ENCODE measurements at places on chromosomes 16 and 17.

DNA sequence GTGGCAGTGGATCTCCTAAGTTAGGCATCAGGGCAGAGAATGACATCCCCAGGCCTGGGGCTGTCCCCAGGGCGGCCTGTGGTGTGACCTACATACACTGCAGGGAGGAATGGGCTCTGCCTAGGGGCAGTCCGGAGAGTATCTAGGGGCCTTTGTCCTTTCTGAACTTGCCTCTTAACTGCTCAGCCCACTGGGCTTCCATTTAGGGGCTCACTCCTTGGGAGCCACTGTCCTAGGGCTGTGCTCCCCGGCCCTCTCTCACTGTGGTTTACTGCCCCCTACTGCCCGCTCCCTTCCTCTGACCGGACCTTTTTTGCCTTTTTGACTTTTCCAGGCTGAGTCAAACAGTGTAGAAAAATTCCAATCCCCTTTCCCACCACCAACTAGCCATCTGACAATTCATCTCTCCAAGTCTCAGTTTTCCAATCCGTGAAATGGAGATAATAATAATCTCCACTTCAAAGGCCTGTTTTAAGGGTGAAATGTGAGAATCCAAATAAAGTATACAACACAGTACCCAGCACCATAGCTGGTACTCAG is 66.8 kb downstream of the DNAH3 start:
- peak; percentile 81 for DNase-seq

DNA sequence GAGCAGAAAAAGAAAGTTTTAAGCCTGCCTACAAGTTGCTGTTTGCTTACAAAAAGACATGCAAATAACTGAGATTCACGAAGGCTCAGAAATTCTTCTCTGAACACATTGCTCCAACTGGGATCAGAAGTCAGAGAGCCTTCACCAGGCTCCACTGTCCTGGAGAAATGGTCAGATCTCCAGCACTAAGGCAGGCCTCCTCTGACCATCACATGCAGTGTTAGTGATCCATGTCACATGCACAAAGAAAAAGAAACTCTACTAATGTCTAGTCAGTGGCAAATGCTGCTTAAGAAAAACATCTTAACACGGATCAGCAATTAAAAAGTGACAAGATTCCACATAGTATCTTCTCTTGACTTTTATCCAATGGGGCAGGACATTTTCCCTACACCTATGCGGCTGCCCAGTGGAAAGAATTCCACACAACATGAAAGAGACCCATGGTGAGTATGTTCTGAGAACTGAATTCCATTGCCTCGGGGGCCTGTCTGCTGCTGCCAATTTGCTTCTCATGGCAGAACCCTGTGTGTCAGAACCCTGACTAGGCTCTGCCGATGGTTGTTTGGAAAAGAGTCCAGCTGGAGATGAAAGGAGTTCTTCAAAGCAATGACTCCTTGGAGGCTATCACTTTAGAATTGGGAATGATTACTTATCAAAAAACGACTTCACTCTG is 96.6 kb downstream of the HIC1 start:
- no peak for DNase-seq

DNA sequence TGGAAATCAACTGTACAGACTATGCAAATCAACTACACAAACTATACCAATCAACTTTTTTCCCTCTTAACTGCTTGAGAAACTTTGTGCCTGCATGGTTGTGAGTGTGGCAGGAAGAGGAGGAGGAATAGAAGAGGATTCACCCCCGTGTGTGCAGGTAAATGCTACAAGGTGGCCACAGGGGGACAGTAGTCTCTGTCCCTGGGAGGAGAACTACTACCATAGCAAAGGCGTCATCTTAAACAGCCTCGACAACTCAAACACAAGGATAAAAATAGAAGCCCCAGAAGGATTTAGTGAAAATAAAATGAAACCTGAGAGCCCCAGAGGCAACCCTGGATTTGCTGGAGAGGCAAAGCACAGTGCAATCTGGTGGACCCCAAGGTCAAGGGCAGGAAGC is 199.5 kb upstream of the DYNLRB2 start:
- peak; percentile 43 for DNase-seq

- peak; percentile 94 for DNase-seq
Measured at GRCh38 chr17:39235555-39236449, 10.1 kb upstream of the STAC2 start.

DNA sequence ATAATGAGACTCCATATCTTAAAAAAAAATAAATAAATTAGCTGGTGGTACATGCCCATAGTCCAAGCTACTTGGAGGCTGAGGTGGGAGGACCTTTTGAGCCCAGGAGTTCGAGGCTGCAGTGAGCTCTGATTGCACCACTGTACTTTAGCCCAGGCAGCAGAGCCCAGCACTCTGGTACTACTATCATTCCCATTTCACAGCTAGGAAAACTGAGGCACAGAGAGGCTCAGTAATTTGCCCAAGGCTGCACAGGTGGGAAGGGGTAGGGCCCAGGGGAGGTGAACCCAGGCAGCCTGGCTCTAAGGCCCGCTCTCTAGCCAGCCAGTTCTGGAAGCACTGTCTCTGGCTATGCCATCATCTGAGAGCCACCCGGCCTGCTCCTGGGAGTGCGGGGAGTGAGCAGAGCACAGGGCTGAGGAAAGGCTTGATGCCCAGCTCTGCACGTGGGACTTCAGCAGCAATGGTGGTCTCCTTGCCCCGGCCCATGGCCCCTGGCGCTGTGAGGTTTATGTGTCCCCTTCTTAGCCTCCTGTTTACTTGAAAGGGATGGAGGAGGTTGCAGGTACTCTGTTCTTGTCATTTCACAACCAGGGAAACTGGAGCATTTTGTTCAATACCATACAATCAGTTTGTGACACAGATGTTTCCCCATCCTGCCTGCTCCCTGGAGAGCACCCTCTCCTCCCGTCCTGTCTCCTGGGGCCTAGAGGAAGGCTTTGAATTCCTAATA is 222.3 kb downstream of the KATNIP start:
- DNase-seq = no peak

DNA sequence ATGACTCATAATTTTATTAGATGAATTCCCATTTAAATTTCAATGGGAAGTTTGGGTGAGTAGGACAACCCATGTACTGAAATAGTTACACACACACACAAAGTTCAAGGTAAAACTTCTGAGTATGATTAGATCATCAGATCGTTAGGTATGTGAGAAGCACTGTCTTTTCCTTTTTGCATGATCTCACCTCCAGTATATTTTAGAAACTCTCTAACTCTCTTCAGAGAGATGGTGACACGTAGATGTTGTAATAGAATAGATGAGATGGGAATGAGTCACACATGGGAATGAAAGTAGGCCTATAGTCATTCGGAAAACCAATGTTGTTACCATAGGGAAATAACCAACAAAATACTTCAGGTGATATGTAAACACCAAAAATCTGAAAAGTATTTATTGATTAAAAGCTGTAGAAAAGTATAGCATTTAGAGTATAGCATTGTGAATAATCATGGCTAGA is 22.2 kb downstream of the KRT23 start:
- no peak for DNase-seq

- DNase-seq = no peak
Measured at GRCh38 chr17:10033959-10034358, 128.9 kb upstream of the RCVRN start.

GRCh38 chr16:66088681-66089080 is 277.8 kb upstream of the CDH5 start:
- DNase-seq = no peak

DNA sequence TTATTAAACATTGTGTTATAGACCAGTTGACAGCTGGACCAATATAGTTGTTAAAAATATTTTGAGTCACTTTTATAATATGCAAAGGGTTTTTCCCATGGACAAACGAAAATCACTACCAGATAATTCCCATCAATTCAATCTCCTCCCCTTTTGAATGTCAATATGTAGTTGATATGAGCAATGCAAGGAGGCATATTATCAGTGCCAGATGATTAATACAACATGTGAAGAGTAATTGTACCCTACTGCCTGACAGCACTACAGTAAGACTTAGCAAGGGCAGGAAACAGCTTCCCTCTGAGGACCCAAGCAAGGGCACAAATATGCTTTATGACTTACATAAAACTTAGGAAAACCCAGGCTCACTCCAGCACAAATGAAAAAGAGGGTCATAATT is 17.3 kb downstream of the KANSL1 start:
- DNase-seq = no peak

- DNase-seq = no peak
Measured at GRCh38 chr16:58280146-58280845, 14.5 kb downstream of the PRSS54 start.

DNA sequence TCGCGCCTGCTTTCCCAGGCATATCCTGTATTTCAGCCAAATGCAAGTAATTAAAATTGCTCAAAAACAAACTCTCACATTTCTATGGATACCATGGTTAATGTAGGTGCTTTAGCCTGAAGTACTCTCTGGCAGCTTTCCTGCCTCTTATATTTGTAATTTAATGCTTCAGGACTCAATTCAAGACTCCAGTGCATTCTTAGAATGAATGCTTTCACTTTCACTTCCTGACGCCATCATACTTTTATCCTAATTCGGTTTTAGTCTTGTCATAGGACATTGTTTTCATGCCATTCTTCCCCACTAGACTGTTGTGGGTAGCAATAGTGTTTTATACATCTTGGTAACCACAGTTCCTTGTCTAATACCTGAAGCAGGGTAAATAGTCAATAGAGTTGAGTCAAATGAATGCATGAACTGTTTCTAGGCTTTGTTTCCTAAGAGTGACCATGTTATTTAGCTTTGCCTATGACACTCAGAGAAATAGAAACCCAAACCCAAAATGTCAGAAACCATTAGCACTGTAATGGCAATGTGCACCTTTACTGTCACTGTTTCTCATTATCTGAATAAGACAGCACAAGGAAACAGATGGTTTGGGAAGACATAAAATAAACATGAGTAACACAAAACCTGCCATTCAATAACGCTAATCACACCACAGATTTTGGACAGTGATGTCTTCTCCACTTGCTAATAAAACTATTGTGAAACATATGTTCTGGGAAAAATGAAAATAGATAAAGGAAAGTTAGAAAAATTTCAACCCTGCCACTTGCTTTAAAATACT is 705.5 kb downstream of the CDH11 start:
- DNase-seq = no peak

DNA sequence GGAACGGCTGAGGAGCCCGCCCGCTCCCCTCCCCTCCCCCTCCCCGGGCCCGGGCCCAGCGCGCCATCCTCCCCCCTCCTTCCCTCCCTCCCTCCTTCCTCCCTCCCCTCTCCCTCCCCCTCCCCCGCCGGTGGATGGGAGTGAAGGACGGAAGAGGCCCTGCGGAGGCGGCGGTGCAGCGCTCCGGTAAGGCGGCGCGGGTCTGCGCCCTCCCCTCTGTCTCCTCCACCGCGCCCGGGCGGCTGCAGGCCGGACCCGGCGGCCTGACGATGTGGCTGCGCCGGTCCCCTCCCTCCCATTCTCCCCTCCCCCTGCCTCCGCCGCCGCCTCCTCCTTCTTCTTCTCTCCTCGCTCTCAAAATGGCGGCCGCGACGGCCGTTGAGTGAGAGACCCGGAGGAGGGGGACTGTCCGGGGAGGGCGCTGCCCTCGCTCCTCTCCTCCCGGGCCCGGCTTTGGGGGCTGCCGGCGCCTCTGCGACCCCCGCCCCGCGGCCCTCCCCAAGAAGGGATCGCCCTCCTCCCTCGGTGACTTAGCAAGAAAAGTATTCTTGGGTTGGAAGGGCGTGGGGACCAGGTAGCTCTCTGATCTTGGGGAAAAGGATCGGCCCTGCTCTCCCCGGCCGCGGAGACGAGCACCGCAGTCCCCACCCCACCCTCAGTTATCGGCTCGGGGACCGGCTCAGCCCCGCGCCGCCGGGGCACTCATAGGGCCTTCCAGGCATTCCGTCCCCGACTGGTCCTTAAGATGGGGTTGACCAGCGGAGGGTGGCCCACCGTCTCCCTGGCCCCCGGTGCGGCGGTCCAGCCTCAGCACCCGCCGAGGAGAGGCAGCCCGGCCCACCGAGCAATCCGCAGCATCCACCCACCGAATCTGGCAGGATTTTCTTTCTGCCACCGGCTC is 617 bp downstream of the PAFAH1B1 start:
- DNase-seq = peak; percentile 87

DNA sequence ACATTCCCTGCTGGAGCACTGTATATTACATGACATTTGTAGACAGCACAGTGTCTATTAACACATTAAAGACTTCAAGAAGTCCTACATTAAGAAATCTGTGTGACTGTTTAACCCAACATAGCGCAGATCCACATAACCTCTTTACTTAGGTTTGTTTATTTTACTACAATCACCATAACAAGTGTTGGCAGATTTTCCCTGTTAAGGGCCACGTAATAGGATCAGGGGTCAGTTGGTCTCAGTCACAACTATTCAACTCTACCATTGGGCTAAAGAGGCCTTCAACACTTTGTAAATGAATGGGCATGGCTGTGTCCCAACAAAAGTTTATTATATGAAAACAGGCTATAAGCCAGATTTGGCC is 51.3 kb upstream of the ADORA2B start:
- no peak for DNase-seq

GRCh38 chr17:75513641-75514000 is 1.7 kb downstream of the CASKIN2 start:
- no peak for DNase-seq

DNA sequence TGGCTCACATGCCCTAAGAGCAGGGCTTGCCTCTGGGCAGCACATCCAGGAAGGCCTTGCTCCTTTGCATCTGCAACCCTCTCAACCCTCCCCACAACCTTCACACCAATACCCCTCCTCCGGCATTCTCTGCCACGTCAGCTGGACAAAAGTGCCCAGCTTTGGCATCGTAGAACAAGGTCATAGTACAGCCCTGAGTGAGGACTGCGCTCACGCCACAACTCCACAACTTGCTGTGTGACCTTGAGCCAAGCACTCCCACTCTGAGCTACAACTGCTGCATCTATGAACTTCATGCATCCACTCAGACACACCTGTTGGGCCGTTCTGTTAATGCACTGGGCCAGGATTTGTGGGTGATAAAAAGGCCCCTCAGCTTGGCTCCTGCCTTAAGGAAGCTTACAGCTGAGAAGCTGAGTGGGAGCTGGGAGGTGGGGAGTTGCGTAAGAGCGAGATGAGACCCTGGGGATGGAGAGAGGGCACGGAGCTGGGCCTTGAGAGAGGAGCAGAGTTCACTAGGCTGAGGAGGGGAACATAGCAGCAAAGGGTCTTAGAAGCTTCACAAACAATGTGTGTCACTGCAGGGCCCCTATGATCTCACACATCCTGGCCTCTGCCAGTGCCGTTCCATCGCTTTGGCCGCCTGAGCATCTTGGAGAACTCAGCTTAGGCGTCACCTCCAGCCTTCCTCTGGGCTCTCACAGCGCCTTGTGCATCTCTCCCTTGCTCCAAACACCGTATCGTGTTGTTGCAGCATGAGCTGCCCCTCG is 8.6 kb upstream of the MRC2 start:
- DNase-seq = no peak

DNA sequence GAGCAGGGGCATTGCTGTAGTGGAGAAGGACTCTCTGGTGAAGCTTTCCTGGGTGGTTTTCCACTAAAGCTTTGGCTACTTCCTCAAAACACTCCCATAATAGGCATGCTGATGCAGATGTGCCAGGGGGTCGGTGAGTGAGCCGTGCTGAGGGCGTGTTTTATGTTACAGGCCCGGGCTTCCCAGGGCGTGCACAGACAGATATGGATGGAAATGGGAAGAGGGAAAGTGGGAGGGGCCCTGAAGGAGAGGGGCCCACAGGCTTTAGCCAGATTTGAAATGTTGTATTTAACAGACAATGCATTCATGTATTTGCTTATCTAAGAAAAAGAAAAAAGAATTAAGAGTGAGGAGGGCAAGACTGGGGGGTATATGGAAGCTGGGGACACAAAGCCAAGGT is 56.3 kb downstream of the IL21R start:
- no peak for DNase-seq

- DNase-seq = no peak
Measured at GRCh38 chr17:13759518-13760335, 158.0 kb upstream of the HS3ST3A1 start.
